NAMALWA (cell line): ENCODE measurements at places on chromosomes 6 and 20.

GRCh38 chr6:146433881-146434731 is 109.5 kb upstream of the RAB32 start:
- no peak for DNase-seq

- DNase-seq: peak; percentile 55
These were observed 2.9 kb downstream of the BIRC7 start for GRCh38 chr20:63238514-63239125.

DNA sequence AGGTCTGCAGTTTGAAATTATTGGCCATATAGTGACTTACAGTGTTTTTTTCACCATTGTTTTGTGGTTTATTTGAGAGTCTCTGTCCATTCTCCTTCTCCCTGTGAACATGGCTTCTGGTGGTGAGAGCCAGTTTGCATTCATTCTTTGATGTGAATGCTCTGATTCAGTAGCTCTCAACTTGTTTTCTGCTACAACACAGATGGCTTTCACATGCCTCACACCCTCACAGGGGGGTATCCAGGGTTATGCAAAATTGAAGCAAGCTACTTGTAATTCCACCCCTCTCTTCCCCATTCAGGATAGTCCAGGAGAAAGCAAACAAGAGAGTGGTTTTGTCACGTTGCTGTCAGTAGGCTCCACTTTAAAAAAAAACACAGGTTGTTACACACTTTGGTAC is 55.6 kb downstream of the SLX4IP start:
- no peak for DNase-seq

GRCh38 chr20:11451793-11452291 is 465.9 kb upstream of the BTBD3 start:
- no peak for DNase-seq

- DNase-seq: no peak
These were observed 50.3 kb downstream of the DOP1A start for GRCh38 chr6:83117802-83118201.
